ENCODE measurements at places on chromosomes 6 and 20.

DNA sequence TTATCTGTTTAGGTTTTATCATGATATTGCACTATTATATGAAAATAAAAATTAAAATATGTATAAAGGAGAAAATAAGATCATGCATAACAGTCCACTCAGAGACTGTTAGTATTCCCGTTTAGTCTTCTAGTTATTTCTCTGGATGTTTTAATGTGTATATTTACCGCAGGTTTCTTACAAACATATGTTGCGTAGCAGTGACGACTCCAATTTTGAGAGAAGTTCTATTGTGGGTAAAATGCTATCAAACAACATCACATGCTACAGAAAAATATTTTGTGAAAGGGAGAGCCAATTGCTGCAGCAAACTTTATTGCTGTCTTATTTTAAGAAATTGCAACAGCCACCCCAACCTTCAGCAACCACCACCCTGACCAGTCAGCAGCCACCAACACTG lies 72.4 kb upstream of the NXT1 start:
- DNase-seq, result no peak

- no peak for DNase-seq
Observed at GRCh38 chr6:91487696-91488392, 901.0 kb upstream of the MAP3K7 start.

DNA sequence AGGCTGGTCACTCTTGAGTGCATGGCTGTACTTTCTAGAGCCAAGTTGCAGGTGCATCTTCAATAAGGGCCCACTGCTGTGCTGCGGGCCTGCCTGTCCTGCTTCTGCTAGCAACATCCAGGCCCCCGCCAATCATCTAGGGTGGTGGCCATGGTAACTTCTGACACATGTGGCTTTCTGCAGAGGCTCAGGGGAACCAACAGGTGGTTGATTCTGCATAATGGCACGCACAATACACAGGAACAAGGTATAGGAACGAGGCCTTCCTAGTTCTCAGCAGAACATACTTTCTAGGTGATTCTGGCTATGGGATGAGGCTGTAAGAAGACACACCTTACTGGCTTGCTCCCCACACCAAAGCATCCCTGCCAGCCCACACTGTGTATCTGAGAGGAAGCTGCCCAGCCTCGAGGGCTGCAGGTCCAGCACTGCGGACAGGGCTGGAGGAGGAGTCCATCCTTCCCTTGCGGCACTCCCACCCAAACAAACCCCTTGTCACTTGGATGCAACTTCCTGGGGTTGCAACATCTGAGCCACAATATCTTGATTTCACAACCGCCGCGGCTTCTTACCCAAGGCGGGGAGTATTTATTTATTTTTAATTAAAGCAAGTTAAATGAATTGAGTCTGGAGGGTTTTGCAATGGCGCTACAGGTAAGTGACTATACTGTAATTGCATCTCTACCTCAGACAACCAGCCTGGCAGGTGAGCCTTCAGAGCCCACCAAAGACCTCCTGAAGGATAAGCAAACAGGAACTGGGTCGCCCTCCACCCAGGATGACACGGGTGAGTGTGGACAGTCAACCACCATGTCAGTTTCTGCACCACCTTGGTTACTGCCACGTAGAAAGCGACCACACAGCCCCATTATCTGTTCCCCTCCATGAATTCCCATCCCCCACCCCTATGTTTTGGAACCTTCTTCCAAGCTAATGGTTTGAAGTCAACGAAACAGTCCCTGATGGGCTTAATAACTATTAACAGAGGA lies 49.6 kb downstream of the SULF2 start:
- DNase-seq, result no peak

GRCh38 chr20:33177866-33178265 lies 9.9 kb downstream of the BPIFA2 start:
- DNase-seq, result peak; percentile 5

- DNase-seq, result no peak
Observed at GRCh38 chr6:57342148-57342669, 24.8 kb downstream of the PRIM2 start.

DNA sequence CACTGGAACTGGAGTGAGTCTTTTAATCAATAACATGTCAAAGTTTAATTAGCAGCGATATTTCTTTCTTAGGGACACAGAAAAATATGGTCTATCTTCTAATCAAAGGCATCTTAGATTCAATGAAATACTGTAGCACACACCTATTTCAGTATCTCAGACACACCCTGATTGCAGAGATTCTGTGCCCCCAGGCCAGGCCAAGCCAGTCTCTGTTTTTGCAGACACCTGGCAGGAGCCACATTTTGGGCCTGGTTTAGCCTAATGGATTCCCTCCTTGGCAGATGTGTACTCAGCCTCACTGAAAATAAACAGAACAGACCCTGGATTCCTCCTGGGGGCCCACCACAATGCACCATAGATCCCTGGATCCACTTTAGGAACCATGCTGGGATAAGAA lies 74.8 kb downstream of the LRFN2 start:
- DNase-seq, result no peak

DNA sequence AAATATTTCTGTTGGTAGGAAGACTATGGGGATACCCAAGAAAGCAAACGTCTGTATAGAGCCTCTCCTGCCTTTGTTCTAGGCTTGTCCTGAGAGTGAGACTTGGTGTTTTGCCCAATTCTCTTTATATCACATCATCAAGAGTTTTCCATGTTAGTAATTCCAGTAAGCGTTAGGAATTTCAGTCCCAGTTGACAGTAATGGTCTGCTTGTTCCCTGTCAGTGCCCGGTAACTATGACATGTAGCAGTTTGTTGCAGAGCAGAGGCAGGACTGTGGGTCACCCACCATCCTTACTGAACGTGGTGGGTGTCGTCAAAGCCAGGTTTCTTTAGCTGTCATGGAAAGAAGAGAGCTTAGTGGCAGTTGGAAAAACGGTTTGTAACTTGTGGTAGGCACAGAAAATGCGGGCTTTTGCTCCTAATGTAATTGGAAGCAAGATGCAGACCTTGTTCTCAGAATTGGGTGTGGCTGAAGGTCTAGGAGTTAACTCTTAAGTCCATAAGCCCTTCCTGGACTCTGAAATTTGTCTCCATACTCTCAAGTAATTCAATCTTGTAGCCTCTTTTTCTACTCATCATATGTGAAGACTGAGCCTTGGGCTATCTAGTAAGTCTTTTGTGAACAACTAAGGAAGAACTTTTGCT lies 188.8 kb downstream of the TMEM242 start:
- no peak for DNase-seq

GRCh38 chr6:160132776-160133338 lies 11.2 kb downstream of the SLC22A1 start:
- no peak for DNase-seq

DNA sequence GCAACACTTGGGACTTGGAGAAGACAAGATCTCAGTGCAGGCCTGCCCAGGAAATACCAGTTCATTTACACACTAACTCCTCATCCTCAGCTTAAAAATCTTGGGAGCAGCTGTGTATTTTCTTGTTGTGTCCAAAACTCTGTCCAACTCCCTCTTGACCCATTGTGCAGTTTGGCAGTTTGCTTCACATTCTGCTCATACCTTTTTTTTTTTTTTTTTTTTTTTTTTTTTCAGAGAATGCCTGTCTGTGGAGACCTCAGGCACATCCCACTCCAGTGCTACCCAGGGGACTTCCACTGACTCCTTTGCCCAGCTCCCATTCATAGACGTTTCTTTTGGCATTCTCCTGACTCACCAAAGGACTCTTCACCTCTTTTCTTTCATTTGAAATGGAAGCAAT lies 265.8 kb upstream of the TCF21 start:
- DNase-seq, result peak; percentile 92

DNA sequence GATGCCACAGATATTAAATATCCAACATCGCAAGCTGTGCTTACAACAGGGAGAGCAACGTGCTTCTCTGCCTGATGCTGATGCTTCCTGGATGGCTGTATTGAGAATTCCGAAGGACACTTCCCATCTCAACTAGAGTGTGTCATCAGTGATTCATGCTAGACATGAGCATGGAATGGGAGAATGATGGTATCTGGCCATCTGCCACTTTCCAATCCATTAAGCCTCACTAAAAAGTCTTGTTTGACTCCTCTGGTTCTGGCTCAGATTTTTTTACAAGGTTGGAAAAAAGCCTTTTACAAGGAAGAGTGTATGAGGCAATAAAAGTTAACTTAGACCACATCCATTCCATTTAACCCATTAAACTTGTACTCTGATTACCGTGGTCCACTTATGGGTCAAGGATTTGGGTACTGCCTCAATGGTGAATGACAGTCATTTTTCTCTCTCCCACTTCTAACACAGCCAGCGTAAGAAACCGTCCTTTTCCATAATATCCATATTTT lies 265.3 kb downstream of the UST start:
- peak; percentile 68 for DNase-seq

DNA sequence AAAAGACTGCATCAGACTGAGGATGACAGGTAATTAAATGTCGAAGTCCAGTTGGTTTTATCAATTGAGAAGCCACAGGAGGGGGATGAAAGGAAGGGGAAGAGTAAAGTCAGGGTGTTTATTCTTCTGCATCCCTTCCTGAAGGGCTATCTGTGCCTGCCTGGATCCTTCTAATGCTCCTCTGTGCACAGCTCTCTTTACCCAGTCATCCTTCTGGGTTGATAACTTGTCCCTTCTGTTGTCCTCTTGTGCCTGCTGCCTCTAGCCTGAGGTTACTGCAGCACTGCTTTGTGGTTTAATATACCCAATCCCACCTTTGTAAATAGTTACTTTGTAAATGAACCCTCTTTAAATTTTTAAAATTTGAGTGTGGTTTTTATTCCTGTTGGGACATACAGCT lies 1127.3 kb downstream of the EPHA7 start:
- DNase-seq, result no peak

GRCh38 chr6:17519120-17519519 lies 81.0 kb upstream of the FAM8A1 start:
- DNase-seq, result peak; percentile 85

DNA sequence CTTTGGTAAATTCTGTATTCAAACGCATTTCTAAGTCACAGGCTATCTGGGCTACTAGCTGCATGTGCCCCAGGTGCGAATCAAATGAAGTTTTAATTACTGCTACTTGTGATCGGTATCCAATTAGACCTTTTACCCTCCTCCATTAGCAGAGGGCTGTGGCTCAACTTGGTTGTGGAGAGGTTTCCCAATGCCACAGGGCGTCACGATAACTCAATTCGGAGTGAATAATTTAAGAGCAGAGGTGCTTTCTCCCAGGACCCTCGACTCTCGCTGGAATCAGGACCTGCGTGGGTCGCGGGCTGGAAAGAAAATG lies 640 bp downstream of the SAYSD1 start:
- DNase-seq, result no peak

DNA sequence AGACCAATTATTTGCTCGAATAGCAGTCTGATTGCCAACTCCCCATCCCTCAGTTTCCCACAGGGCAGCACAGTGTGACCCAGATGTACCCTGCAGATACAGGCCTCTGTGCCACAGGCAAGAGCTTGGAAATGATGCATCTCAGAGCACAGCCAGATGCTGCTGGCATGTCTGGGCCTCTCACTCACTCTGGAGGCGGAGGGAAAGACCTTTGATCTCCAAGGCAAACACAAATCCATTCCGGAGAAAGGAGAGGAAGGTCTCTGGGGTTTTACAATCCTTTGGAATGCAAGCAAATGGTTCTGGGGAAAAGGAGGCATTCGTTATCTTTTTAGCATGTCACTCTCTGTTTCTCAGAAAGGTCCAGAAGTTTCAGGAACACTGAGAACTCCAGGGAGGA lies 74.2 kb downstream of the RIOK1 start:
- DNase-seq, result no peak

DNA sequence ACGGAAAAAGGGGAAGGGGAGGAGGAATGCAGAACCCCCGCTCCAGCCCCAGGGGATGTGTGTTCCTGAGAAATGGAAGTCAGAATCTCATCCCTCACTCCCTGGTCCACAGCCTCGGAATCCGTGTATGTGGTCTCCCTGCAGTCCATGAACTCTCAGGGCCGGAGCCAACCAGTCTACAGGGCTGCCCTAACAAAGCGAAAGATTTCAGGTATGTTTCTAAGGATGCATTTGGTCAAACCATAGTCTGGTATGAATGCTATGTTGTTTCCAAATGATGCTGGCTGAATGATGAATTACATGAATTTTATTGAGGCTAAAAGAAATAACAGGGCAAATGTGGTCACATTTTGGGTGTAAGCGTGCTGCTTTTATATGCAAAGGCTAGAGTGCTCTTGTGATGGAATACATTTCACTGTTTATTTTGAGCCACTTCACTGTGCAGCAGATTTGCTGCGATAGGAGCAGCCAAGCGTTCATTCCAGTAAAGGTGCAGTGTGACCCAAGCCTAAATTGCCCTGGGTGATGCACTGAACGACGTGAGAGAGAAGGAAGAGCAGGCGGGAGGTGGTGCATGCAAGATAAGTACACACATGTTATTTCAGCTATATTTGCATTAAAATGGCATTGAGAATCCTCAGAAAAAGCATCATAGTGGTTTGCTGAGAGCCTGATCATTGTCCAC lies 52.4 kb downstream of the FNDC1 start:
- DNase-seq, result no peak

DNA sequence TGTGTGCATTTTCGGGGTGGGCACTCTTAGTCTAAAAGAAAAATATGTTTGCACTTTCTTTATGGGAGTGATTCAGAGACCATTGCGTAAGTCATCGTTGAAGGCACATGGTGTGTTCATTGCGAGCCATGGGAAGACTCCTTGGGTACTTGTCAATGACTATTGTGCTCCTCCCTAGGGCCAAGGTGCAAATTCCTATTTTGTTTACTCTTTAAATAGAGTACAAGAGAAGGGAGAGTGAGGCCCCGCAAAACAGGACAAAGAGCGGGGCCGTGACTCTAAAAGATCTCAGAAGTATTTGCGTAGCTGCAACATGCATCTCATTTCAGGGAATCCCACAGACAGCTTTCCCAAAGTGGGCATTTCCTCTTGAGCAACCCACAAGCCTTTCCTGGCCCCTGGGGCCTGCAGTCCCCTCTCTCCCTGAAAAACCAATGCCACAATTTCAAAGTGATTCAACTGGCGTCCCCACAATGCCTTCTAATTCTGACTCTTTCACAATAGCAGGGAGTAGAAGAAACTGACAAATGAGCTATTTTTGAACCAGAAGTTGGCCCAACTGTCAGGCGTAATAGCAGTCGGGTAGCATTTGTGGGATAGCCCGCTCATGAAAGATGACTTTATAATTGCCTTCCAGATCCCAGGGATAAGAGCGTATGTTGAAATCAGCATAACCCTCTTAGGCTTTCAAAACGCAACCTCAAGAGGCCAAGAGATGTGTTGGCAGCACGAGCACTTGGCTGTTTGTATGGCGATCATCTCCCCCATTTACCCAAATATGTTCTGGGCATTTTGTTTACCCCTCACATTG lies 277.9 kb upstream of the BMP2 start:
- no peak for DNase-seq

GRCh38 chr6:113909224-113909856 lies 52.2 kb downstream of the MARCKS start:
- peak; percentile 89 for DNase-seq

Data from muscle of leg (tissue), 16 donors.